ENCODE measurements at places on chromosomes 5 and 9.

GRCh38 chr5:83376461-83376860 is 95.1 kb upstream of the VCAN start:
- DNase-seq: no peak

DNA sequence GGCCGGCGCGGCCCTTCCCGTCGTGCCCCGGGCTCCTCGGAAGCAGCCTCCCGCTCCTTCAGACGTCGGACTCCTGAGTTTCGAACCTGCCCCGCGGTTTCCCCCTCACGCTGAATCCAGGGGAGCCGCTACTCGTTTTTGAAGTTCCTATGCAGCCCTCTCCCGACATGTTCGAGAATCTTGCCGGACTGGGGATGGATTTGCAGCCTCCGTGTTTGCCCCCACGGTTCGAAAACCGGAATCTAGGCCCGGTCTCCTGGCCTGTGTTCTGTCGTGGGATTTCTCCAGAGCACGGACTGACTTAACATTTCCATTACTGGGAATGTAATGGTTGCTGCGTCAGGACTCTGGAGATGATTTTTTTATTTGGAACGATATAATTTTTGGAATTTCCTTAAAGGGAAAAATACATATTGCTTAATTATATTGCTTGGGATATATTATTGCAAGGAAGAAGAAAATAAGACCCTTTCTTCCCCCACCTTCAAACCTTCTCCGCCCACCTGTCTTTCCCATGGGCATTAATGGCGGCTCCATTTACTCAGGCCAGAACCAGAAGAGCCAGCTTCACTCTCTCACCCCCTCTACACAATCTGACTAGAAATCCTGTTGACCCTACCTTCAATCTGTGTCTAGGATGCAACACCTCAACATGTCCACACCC is 8.5 kb upstream of the MGAT1 start:
- no peak for DNase-seq

- no peak for DNase-seq
Observed at GRCh38 chr5:124923131-124923530, 176.7 kb upstream of the ZNF608 start.

- DNase-seq: no peak
Observed at GRCh38 chr9:92605224-92605623, 64.7 kb downstream of the IPPK start.

DNA sequence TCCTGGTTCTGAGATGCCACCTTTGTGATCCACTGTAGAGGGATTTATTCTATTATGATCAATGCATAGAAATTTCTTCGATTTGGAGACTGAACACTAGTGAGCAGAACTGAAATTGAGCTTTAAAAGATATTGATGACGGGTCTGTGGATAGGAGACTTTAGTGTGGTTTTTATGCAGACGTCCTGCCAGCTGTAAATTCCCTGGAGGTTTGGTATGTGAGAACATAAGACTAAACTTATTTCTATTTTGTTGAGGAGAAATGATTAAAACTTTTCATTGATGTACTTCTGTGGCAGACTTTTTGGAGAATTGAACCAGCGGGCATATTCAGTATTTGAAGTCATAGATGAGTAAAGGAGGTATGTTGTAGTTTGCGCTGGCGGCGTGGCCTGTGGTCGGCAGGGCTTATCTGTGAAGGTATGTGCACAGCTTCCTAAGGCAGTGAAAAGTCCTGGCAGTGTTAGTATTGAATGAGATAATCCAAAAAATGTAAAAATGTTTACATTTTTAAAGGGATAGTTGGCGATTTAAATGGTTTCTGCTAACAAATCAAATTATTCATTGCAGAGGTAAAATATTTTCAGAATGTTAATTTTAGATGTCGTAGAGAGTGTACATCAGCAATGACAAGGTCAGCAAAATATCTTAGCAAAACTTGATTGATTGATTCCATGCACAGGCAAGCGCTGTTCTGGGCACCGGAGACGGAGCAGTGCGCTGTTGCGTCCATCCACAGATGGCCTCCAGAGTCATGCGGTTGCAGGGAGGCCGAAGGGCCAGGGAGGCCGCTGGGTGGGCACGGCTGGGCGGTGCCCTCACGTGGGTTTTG is 20.4 kb downstream of the TENT4A start:
- DNase-seq: no peak

Measured in CD4-positive, alpha-beta T cell treated with Interleukin-15 for 4 hours (primary cell).